ENCODE measurements at places on chromosomes 5 and 9.

GRCh38 chr9:94741866-94742265 lies 15.4 kb downstream of the AOPEP start:
- DNase-seq, result no peak

DNA sequence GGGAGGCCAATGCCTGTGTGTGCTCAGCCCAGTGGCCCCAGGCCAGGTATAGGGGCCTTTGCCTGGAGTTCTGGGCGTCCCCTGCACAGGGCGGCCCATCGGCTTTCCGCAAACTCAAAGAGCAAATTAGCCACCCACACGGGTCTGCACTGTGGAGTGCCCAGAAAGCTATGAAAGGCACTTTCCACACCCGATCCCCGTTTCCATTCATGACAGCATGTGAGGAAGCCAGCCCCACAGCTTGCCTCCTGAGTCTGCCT lies 5.2 kb downstream of the DBH start:
- DNase-seq, result no peak

- peak; percentile 27 for DNase-seq
Observed at GRCh38 chr9:84697509-84698114, 28.1 kb downstream of the NTRK2 start.

- DNase-seq, result no peak
Observed at GRCh38 chr5:123425431-123425830, 2.2 kb upstream of the CEP120 start.

GRCh38 chr9:84153885-84154284 lies 173.3 kb downstream of the RMI1 start:
- no peak for DNase-seq

DNA sequence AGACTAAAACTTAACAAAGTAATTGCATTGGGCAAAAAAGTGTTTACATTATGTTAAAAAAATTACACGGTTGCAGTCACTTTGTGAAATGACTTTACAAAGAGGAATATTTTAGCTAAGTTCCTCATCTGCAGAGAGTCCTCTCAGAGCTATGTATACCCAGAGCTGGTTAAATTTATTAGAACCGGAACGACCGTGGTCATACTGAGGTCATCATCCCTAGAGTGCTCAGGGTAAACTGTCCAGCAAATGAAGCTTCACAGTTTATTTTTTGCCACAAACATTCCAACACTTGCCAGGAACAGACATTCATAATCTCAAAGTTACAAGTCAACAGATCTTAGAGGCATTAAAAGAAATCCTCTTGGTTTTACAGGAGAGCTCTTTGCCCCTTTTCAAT lies 897 bp downstream of the ROPN1L start:
- no peak for DNase-seq

- no peak for DNase-seq
Observed at GRCh38 chr5:135553688-135554462, 18.1 kb upstream of the NEUROG1 start.

- DNase-seq, result no peak
Observed at GRCh38 chr5:107389130-107389774, 281.5 kb downstream of the EFNA5 start.

GRCh38 chr5:38718771-38719391 lies 126.9 kb upstream of the OSMR start:
- no peak for DNase-seq

DNA sequence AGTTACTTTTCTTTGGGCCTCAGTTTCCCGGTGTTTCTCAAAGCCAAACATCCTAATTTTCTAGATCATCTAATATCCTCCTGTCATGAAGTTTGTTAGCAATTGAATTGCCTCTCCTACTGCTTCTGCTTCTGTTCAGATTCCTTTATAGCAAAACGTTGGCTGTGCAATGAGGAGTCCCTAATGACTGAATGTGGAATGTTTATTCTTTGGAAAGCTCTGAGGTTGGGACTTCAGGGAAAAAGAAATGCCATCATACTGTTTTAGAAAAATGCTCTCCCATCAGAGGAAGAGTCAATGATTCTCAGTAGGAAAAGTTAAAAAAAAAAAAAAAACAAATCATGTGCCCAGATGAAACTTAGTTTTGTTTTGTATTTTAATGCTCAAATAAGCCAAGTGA lies 268.7 kb upstream of the PAPPA start:
- no peak for DNase-seq

- no peak for DNase-seq
Observed at GRCh38 chr5:164553851-164554250, 1048.4 kb downstream of the MAT2B start.
